ENCODE measurements at places on chromosomes 5 and 9.

GRCh38 chr5:128304088-128304487, 220.5 kb downstream of the SLC12A2 start:
- DNase-seq: peak; percentile 5

- DNase-seq: no peak
Measured at GRCh38 chr9:79946712-79947111, 374.9 kb downstream of the TLE4 start.

DNA sequence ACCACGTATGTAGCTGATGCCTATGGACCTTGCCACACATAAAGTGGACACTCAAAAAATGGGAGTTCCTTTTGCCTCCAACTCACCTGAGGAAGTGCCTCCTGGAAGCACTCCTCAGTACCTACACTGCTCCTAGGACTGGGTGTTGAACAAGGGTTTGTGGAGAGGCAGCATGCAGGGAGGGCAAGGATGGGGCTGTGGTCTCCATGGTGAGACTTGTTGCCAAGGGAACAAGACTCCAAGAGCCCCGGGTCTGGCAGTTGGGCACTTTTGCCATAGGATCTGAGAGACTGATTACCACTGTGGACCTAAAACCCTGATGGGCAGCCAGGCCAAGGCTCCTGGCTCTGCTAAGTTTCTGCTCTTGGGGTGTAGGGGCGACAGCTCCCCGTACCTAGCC, 6.9 kb upstream of the NR5A1 start:
- DNase-seq: no peak

DNA sequence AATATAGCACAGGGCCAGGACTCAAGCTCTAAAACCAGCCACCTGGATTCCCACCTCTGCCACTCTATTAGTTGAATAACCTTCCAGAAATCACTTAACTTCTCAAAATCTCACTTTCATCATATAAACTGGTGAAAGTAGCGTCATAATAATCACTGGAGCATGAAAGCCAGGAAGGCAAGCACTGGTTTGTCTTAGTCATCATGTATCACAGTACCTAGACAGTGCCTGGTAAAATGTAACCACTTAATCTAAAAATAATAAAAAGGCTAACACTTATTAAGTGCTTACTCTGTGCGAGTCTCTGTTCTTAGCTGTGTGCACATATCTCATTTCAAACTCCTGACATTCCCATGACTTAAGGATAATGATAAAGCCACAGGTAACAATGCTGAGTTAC, 109.4 kb downstream of the ASTN2 start:
- no peak for DNase-seq

GRCh38 chr9:19913151-19913550, 124.3 kb upstream of the SLC24A2 start:
- DNase-seq: no peak

GRCh38 chr9:131589124-131589711, 43.9 kb downstream of the PRRT1B start:
- DNase-seq: no peak

GRCh38 chr5:62144401-62145022, 161.5 kb upstream of the KIF2A start:
- DNase-seq: peak; percentile 32

GRCh38 chr5:126100767-126101166, 322.4 kb upstream of the GRAMD2B start:
- no peak for DNase-seq

- DNase-seq: no peak
Measured at GRCh38 chr9:75907923-75908322, 17.4 kb downstream of the PCSK5 start.

DNA sequence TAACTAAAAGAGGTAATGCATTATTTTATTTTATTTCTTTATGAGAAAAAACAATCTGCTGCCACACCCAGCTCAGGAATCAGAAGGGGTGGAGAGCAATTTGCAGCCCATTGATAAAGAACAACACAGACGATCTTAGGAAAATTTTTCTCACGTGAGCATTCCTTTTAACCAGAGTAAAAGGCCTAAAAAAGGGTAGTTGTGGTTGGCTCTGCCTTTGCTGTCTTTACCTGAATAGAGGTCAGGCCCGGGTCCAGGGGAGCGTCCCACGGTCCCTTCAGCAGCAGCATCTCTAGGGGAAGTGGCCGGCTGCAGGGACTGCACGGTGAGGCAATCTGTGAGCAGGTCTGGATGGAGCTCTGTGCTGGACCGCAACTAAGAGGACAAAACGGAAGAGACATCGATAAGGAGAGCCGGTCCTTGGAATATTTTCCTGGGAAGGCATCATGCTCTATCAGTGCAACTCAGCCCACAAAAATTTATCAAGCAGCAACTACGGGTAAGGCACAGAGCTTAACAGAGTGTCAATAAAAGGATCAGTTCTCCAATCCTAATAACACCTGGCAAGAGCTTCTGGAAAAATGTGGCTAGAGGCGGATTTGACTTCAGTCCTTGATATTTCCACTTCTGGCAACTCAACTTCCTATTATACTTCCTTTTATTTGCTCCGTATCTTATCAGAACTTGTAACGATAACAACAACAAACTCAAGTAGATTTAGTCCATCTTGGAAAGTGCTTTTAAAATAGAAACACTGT, 372.8 kb upstream of the RFX3 start:
- no peak for DNase-seq

GRCh38 chr9:7500521-7500920, 299.1 kb downstream of the DMAC1 start:
- DNase-seq: no peak

DNA sequence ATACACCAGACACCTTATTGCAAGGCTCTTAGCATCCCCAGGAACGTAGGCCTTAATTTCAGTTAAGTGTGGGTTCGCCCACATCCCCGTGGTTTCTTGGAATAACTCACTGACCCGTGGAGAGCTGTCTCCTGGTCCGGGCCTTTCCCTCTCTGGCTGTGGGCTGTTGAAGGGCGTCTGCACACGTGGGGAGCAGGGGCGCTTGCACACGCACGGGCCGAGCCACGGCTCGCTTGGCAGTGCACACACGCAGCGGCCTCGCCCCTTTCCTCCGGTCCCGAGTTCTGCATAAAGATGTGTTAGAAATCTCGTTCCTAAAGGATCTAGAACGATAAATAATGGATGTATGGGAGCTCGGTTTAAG, 141.9 kb downstream of the PBX3 start:
- peak; percentile 13 for DNase-seq

DNA sequence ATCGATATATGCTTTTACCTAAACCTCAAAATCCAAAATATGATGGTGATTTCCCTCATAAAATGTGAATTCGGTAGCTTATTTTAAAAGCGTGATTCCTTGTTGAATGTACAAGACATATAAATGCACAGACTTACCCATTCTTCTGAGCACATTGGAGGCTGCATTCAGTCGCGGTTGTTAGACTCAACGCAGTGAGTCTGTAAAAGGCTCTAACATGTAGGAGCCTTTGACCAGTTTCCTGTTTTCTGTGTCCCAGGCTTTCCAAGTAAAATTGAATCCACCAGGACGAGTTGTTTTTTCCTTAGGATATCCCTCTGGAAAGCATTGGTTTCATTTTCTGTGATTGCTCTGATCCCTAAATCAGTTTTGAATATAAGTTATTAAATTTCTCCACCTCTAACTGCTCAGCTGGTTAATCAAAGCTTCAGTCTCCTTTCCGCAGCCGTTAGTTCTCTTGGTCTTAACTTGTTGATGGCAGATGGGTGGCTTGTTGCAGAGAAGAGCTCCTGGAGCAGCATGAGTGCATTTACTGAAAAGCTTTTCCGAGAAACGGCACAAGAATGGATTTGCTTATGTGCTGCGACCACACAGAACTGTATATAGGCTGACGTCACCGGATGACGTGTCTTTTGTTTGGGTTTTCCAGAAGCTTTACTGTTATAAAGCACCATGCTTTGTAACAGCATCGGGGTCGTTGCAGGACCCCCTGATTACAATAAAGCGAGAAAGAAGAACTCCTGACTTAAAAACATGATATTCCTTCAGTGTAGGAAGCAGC, at the start of gene LRRTM2:
Gene LRRTM2 (minus strand): TSS at position 565 of the 781 bp plus-strand sequence. CDS start 424 bp downstream, at position 141.
- DNase-seq: peak; percentile 72

DNA sequence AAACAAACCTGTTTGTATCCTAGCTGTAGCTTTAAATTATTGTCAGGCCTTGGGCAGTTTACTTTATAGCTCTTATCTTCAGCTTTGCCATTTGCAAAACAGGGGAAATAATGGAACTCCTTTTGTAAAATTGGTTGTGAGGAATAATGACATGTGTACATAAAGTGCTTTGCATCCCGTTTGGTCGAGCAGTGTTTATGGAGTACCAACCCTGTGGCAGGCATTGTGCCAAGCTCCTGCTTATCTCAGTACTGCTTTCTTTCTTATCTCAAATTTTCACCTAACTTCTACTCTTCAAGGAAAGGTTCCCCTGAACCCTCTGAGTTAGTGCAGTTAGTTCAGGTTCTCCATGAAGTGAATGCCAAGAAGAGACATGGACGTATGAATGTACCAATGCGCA, 9.4 kb upstream of the TENT2 start:
- DNase-seq: no peak

DNA sequence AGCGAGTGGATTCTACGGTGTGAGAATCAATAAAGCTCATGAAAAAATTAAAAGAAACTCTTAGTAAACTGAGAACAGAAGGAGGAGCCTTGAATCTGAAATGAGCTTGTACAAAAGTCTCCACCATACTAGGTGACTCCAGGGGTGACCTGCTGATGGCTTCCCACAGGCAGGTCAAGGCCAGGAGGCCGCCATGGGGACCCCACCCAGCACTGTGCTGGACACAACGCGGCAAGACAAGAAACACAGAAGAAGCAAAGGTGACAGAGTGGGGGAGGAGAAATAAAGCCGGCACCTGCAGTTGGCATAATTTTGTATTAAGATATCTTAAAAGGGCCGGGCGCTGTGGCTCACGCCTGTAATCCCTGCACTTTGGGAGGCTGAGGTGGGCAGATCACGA, 12.1 kb upstream of the SLC6A19 start:
- no peak for DNase-seq

GRCh38 chr9:129944506-129945116, 98.4 kb downstream of the FNBP1 start:
- DNase-seq: no peak

Data from AG10803 (cell line).